GM20000 (cell line): ENCODE measurements at places on chromosomes 11 and 22.
A peak's percentile ranks its signal among the peaks of the same experiment; 100 is the strongest.

- DNase-seq, result peak; percentile 7
These were observed 111.6 kb downstream of the KCNQ1OT1 start for GRCh38 chr11:2587976-2588748.

DNA sequence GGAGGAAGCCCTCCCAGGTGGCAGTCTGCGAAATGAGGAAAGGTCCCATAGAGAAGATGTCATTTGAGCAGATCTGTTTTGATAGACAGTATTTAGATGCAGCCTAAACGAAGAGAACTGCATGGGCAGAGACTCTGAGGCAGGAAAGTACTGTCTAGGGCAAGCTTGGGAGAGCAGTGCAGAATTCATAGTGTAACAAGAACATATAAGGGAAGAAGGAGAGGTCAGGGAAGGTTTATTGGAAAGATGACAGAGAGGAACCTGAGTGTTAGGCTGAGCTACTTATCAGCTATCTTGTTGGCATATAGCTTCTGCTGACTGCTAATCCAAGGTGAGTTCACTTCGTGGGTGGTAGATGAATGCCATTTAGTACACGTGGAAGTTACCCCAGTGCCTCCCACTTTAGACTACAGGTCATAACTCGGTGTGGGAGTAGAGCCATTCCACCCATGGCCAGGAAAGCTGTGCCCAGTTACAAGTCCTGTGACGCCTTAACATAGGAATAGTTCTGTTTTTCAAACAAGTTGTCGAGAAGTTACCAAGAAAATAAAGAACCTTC lies 99.5 kb downstream of the DBX1 start:
- no peak for DNase-seq

- DNase-seq, result no peak
These were observed 17.7 kb downstream of the CYTH4 start for GRCh38 chr22:37299969-37300509.

DNA sequence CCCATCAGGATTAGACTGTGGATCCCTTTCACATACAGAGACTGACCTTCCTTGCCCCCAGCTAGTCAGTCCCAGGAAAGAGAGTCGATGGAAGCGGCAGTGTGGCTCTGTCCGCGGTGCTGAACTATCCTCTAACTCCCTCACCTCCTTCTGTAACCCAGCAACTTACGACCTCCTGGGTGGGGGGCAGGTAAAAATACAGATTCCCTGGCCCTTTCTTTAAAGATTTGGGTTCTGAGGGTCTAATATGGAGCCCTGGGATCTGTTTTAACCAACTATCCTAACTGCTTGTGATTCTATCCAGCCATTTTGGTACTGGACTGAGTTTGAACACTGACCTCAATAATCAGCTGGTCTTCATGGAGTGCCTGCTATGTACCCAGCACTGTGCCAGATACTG lies 23.2 kb downstream of the MFNG start:
- DNase-seq, result no peak
